ENCODE measurements at places on chromosomes 1 and 21.

- DNase-seq = no peak
These were observed 30.2 kb downstream of the RASAL2 start for GRCh38 chr1:178124115-178124514.

GRCh38 chr1:96473791-96474434 is 247.7 kb upstream of the PTBP2 start:
- DNase-seq = no peak

DNA sequence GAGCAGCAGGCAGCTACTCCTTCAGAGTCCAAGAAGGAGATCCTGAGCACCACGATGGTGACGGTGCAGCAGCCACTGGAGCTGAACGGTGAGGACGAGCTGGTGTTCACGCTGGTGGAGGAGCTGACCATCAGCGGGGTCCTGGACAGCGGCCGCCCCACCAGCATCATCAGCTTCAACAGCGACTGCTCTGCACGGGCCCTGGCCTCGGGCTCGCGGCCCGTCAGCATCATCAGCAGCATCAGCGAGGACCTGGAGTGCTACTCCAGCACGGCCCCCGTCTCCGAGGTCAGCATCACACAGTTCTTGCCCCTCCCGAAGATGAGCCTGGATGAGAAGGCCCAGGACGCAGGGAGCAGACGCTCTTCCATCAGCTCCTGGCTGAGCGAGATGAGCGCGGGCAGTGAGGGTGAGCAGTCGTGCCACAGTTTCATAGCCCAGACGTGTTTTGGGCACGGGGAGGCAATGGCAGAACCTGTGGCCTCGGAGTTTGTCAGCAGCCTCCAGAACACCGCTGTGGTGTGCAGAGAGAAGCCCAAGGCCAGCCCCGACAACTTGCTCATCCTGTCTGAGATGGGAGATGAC is 531.8 kb downstream of the KIF26B start:
- no peak for DNase-seq

- no peak for DNase-seq
These were observed 103.5 kb downstream of the HMCN1 start for GRCh38 chr1:185837711-185838110.

DNA sequence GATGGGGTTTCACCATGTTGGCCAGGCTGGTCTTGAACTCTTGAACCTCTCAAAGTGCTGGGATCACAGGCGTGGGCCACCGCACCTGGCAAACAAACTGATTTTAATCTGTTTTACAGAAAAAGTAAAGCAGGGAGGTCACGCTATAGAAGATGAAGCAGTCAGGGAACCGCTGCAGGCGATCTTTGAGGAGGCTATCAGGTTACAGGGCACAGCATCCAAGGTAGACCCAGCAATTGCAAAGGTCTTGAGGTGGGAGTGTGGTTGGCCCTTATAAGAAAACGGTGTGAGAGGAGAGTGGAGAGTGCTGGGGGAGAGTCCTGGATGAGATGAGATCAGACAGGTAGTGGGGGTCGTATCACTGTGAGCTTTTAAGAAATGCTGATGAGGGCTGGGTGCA is 2.6 kb upstream of the TMCO4 start:
- no peak for DNase-seq

DNA sequence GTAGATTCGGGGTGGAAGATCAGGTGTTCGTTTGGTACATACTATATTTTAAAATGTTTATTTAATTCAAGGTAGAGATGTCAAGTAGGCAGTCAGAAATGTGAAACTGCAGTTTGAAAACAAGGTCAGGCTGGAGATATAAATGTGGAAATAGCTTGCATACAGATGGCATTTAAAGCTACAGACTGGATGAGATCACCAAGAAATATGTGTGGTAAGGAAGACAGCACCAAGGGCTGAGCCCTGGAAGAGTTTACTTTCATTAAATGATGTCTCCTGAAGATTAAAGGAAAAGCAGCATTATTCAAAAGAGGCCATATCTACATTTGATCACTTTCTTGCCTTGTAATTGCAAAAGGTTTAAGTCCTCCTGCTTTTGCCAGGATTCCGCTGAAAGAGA is 271.3 kb downstream of the PTBP2 start:
- no peak for DNase-seq

GRCh38 chr1:207669528-207670009 is 24.6 kb downstream of the CR1L start:
- no peak for DNase-seq

- no peak for DNase-seq
These were observed 6.4 kb downstream of the FOXD2 start for GRCh38 chr1:47444297-47444561.

GRCh38 chr21:26773058-26773457 is 72.2 kb downstream of the ADAMTS1 start:
- DNase-seq = no peak

- DNase-seq = no peak
These were observed 9.1 kb upstream of the COA7 start for GRCh38 chr1:52706941-52707926.

DNA sequence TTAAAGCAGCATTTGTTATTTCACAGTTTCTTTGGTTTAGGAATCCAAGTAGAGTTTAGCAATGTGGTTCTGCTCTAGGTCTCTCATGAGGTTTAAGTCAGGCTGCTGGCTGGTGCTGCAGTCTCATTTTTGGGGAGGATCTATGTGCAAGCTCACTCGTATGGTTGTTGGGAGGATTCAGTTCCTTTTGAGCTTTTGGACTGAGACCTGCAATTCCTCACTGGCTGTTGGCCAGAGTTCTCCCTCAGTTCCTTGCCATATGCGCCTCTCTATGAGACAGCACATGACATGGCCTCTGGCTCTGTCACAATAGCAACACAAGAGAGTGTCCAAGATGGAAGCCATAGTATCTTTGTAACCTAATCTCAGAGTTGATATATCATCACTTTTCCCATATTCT is 91.0 kb downstream of the OLFML2B start:
- DNase-seq = no peak

GRCh38 chr1:67031121-67031858 is 22.7 kb downstream of the SLC35D1 start:
- no peak for DNase-seq

Measured in NCI-H1105 (cell line).